CD4-positive, alpha-beta memory T cell (primary cell): ENCODE measurements at places on chromosomes 16 and 17.

GRCh38 chr16:51550800-51551347 lies 399.8 kb upstream of the SALL1 start:
- no peak for DNase-seq

- no peak for DNase-seq
These were observed 173.8 kb downstream of the DNAH9 start for GRCh38 chr17:11772031-11772430.

DNA sequence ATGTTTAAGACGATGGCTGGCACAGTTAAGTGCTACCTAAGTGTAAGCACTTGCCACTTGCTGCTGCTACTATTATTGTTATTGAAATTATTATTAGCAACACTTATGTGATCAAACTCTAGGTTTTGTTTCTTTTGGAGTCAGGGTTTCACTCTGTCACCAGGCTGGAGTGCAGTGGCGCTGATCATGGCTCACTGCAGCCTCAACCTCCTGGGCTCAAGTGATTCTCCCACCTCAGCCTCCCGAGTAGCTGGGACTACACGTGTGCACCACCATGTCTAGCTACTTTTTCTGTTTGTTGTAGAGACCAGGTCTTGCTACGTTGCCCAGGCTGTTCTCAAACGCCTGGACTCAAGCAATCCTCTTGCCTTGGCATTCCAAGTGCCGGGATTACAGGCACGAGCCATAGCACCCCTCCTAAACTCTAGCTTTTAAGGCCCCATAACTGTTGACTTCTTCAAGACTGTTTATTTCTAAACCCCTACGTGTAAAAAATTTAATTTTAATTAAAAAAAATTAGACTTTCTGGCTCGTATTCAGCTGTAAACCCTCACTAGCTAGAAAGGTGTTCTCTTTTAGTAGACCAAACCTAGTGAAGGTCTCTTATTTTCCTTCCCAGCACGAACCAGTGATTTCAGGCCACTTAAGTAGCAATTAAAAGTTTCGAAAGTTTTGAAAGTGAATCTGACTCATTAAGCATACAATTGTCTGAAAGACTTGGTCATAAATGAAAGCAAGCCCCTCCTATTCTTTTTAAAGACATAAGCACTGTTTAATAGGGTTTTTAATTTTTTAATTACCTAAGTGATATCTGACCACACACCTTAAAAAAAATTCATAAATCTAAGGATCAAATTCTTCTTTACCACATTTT lies 11.7 kb upstream of the SCNN1B start:
- no peak for DNase-seq

DNA sequence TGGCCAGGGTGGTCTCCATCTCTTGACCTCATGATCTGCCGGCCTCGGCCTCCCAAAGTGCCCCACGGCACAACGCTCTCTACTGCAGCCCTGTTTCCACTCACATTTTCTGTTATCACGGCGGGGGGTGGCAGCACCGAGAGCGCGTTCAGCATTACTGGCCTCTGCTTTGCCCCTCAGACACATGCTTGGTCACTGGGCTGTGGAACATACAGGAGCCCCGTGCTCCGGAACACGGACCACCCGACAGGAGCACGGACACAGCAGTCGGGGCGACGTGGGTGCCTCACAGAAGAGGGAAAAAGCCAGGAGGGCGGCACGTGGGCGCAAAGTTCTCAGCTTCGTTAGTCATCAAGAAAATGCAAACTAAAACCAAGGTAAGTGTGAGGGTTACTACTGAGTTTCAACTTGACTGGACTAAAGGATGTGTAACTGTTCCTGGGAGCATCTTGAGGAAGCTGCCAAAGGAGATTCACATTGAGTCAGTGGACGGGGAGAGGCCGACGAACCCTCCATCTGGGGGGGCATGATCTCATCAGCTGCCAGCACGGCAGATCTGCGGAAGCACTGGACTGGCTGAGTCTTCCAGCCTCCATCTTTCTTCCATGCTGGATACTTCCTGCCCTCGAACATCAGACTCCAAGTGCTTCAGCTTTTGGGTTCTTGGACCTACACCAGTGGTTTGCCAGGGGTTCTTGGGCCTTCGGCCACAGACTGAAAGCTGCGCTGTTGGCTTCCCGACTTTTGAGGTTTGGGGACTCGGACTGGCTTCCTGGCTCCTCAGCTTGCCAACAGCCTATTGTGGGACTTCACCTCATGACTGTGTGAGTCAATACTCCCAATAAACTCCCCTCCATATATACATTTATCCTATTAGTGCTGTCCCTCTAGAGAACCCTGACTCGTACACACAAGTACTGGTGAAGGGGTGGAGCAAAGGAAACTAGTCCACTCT lies 106.8 kb downstream of the ZNF778 start:
- no peak for DNase-seq

DNA sequence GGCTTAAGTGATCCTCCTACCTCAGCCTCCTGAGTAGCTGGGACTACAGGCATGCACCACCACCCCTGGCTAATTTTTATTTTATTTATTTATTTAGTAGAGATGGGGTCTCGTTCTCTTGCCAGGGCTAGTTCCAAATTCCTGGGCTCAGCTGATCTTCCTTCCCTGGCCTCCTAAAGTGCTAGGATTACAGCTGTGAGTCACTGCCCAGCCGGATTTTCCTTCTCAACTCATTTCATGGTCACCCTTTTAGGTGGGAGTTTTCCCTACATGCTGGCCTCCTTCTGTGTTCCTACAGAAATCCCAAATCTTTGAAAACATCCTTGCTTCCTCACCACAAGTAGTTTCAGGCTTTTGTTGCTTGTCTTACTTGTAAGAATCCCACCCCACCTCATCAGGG lies 102.1 kb upstream of the SIAH1 start:
- DNase-seq: no peak

GRCh38 chr16:74617206-74617788 lies 10.4 kb upstream of the GLG1 start:
- DNase-seq: no peak

DNA sequence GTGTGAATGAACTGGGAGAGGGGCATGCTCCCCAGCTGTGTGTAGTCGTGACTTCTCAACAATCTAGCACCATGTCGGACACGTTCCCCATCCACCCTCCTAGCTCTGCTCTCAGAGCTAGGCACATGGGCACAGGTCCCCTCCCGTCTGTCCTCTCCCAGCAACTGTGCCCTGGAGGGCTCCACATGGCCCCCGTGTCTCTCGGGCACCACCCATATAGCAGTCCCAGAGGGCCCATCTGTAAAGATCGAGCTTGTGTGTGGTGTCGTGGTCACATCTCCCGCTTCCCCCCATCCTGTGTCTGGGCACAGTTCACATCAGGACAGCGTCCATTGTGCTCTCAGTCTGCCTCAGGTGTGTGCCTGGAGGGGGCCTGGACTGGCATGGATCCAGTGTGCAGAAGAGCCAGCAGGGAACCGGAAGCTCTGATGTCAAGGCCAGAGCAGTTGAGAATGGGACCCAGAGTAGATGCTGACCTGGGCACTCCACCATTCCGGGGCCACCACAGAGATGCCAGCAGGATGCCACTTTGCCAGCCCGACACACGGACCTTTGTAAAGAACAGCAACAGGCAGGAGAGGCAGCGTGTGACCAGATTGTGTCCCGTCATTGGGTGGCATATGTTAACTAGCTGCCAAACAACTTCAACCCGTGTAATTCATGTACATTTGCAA lies 55.7 kb downstream of the MARF1 start:
- DNase-seq: no peak

GRCh38 chr17:66925811-66926500 lies 38.6 kb upstream of the CACNG4 start:
- no peak for DNase-seq

DNA sequence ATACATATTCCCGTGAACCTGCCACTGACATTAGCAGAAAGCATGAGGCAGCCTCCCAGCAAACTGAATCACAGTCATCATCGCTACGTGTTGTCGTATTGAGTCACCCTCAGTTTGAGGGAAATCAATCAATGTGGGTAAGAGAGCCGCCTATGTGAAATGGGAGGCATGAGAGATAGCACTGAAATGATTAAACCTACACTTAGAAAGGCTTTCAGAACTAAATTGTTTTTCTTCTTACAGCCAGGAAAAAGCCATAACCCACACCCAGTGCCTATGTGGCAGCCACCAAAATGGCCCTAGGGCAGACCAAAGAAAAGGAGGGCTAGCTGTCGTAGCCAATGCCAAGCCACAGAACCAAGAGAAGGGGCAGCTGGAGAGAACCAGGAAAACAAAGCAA lies 90.5 kb downstream of the ADAMTS18 start:
- no peak for DNase-seq

DNA sequence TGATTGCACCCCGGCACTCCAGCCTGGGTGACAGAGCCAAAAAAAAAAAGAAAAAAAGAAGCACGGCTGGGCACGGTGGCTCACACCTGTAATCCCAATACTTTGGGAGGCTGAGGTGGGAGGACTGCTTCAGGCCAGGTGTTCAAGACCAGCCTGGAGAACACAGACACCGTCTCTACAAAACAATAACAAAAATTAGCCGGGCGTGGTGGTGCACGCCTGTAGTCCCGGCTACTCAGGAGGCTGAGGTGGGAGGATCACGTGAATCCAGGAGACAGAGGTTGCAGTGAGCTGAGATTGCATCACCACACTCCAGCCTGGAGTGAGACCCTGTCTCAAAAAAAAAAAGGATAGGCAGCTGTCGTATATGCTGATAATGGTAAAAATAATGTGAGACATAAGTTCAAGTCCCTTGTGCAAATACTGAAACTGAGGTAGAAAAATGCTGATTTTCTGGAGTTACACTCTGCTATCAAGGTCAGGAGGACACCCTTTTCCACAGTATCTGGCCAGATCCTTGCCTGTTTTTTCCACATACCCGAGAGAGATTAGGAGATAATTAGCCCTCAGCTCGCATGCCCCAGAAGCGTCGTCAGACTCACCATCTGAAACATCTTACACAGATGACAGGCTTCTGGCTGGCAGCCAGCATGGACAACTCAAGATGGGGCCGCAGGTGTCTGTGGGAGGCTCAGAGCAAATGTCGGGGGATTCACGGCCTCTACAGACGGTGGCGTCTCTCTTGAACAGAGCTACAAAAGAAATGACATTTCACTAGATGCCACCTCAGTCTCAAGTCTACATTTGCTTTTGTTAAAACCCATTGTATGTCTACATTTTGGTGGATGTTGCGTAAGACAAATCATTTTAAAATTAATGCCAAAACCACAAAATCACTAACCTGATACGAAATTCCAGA lies 36.8 kb downstream of the WDR45B start:
- no peak for DNase-seq

DNA sequence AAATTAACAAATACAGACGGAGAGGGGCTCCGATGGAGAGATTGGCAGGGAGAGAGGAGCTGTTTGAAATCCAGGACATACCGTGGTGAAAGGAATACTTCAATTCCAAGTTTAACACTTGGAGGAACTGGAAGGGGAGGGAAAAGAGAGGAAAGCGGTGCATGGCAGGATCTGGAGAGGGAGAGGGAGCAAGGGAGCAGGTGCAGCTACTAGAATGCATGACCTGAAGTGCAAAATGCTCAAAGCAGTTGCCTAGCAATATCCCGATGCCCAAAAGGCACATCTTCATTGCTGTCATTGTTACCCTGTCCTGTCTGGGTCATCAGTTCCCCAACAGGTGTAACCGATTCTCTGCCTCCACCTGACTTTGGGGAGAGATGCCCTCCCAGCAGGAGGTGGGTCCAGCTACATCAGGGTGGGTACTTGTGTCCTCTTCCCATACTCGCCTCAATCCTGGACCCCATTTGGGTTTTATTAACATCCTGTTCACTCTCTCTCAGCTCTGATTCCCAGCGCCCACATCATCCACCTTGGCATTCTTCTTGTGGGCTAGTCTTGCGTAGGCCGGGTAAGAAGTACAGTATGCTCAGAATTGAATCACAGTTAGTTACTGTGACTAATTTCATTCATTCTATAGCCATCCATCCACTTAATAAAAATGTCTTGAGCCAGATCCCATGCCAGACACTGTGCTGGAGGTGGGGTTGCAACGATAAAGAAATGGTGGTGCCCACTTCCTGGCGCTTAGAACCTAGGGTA lies 37.4 kb upstream of the EMP2 start:
- no peak for DNase-seq

- DNase-seq: no peak
These were observed 539.6 kb upstream of the HSBP1 start for GRCh38 chr16:83268169-83268568.

- DNase-seq: no peak
These were observed 43.1 kb downstream of the DUSP14 start for GRCh38 chr17:37532756-37533155.

DNA sequence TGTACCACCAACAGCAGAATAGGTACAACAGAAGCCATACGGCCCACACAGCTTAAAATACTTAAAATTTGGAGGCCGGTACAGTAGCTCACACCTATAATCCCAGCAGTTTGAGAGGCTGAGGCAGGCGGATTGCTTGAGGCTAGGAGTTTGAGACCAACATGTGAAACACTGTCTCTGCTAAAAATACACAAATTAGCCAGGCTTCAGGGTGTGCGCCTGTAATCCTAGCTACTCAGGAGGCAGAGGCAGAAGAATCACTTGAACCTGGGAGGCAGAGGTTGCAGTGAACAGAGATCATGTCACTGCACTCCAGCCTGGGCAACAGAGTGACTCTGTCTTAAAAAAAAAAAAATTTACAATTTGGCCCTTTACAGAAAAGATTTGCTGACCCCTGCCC lies 17.0 kb downstream of the GFOD2 start:
- no peak for DNase-seq

DNA sequence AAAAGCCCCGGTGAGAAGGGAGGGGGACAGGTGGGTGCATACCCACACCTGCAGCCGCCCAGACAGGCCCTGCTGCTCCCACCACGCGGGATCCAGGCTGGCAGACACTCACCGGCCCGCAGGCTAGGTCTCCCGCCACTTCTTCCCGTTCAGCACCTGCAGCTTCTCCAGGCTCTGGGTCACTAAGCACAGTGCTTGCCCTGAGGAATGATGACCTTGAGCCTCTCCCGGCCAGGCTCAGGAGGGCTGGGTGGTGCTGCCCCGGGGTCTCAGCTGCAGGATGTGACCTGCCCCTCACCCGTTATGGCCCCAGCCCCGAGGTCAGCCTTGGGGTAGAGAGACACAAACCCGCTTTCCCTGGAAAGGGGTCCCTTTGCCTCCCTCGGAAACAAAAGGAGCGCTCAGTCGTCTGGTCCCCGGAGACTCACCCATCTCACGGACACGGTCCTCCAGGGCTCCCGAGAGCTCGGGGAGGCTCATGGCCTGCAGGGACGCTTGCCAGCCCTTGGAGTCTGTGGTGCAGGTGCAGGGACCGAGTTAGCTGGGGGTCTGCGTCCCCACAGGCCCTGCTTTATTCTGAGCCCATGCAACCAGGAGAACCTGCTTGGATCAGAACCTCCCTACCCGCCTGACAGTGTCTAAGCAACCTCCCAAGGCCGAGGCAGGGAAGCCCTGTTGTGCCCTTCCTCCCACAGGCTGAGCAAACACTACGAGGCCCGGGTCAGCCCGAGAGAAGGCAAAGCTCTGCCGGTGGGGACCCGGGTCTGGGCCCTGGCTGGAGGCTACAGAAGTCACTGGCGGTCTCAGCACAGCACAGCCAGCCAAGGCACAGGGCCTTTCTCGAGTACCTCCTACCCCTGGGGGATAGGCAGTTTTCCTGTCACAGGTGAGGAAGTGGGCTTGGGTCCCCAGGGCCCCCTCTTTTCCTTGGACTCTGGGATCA lies 3.8 kb downstream of the NUDT16L1 start:
- DNase-seq: no peak

DNA sequence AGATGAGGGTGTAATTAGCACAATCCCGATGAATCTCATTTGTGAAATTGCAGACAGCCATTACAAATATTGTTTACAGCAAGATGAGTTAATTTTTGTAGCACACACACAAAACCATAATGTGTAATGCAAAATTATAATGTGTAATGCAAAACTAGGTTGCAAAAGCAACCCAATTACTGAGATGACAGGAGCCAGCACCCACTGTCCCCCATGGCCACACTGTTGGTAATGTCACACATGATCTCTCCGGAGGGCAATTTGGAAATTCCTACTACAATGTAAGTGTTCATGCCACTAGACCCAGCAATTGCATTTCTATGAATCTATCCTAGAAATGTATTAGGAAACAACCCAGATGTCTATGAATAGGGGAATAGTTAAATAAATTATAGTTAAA lies 76.9 kb downstream of the MARF1 start:
- DNase-seq: no peak
